Iris pigment epithelial cell (primary cell): ENCODE measurements at places on chromosomes 5 and 9.

DNA sequence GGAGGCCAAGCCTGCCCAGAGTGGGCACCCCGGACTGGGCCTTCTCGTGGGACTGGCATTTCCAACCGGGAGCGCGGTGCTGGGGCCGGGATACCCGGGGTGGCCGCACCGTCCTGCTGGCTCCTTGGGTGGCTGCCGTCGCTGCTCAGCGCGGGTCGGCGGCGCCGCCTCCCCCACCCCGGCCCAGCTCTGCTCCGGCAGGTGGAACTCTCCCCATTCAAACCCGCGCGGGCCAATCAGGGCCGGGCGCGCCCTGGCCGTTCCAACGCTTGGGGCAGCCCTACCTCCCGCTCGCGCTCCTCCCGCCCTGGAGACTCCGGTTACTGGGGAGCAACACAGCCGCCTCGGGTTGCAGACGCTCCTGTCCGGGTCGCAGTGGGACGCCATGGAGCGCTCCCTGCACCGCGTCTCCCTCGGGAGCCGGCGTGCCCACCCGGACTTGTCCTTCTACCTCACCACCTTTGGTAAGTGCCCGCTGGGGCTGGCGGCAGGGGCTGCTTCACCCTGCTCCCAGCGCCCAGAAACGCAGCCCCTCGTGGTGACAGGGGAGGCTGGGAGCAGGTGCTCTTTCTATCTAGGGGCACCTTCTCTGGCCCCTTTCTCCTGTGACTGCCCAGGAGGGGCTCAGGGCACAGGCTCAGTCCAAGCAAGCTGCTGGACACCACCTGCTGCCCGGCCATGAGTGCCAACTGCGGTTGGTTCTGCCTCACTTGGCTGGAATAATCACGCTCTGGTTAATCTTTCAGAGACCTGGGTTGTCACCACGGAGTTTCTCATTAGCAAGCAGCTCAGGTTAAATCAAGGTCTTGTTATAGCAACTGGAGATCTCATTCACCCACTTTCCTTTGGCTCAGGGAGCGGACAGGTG, at the start of gene RGS3:
TSS of gene RGS3 (plus strand) at position 310 of the 868 bp plus-strand sequence. CDS start at position 386, 76 bp downstream.
- peak; percentile 23 for DNase-seq

GRCh38 chr5:58505502-58505901, 14.3 kb downstream of the GAPT start:
- DNase-seq = no peak

- DNase-seq = no peak
Measured at GRCh38 chr5:158471535-158471924, 612.6 kb upstream of the CLINT1 start.

DNA sequence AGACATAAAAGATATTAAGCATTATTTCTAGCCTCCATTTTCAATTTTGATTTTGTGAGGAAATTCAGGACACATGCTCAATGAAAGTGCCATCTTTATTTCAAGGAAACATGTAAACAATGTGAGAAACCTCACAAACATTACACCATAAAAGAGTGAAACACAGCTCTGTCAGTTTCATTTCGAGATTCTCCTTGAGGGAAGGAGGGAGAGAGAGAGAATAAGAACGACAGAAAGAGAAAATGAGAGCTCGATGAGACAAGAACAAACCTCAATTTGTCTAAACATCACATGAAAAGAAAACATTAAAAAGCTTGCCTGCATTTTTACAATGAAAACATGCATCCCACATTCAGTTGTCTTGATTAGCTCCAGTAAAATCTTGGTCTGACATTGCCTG, 553.5 kb upstream of the MEF2C start:
- no peak for DNase-seq

DNA sequence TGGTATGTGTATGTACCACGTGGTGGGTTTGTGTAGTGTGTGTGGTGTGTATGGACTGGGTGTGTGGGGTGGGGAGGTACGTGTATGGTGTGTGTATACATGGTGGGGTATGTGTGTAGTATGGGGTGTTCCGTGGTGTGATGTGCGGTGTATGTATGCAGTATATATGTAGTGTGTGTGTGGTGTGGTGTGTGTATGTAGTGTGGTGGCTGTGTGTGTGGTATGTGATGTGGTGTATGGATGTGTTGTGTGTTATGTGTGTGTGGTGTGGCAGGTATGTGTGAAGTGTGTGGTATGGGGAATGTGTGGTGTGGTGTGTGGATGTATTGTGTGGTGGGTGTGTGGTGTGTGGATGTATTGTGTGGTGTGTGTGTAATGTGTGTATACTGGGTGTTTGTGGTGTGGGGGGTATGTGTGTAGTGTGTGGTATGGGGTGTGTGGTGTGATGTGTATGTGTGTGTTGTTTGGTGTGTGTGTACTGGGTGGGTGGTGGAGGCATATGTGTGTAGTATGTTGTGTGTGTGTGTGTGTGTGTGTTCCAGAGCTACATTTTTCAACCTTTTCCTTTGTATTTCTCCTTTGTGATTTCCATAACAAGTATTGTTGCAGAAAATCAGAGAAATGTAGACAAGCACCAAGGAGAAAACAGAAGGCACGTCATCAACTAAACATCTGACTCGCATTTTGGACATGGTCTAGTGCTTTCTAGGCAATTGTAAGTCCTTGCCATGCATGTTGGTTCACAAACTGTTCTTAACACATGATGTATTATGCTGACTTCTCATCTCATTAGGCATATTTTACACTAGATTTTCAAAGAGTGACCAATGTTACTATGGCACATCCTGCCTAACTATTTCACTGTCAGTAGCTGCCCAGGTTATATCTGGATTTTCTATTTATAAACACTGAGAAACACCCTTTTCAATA, 13.2 kb downstream of the SEMA4D start:
- peak; percentile 6 for DNase-seq

- DNase-seq = peak; percentile 52
Measured at GRCh38 chr9:69421908-69422801, 97.1 kb downstream of the ENTREP1 start.

DNA sequence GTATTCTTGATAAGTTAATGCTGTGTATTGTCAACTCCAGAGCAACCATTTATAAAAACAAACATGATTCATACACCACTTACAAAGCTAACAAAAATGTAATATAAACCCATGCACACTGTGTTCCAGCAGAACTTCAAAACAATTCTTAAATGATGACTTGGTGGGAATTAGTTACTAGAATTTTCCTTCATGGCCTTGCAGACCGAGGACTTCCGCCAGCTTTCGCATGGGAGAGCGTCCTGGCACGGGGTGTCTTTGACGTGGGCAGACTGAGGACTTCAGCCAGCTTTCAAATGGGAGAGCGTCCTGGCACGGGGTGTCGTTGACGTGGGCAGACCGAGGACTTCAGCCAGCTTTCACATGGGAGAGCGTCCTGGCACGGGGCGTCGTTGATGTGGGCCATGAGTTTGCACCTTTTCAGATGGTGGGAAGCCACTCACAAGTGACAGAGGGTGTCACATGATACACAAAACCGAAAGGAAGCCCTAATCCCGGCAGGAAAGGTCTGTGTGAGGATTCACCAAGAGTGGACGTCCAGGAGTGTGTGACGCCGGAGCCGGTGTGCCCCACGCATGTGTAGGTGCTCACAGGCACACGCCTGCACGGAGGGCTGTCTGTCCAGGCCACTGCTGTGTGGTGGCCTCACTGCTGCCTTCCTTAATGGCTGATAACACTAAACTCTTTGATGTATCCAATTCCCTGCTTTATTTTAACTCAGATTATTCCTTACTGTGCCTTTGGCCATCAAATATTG, 211.3 kb upstream of the IRX4 start:
- DNase-seq = peak; percentile 34

GRCh38 chr9:98365781-98366180, 110.3 kb upstream of the TBC1D2 start:
- no peak for DNase-seq

- no peak for DNase-seq
Measured at GRCh38 chr9:112006361-112007020, 109.9 kb downstream of the UGCG start.

- peak; percentile 47 for DNase-seq
Measured at GRCh38 chr9:116269250-116269649, 115.7 kb downstream of the PAPPA start.

- no peak for DNase-seq
Measured at GRCh38 chr9:114989600-114990410, 59.4 kb upstream of the TNFSF8 start.

GRCh38 chr9:90898228-90898627, 96.6 kb downstream of the SYK start:
- peak; percentile 31 for DNase-seq

DNA sequence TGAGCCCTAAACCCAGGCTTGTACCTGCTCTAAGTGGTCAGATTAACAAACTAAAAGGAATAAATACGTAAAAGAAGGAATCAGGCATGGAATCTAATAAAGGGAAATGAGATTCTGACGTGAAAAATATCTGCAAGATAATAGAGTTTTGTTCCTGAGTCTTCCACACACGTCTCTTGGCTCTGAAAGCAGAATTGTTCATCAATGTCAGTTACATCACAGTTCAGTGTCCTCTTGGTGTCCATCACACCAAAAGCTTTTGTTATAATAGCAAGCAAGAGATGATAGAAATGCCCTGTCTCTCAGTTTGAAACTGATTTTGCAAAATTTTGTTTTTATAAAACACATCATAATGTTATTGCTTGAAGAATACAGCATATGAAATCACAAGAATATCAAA, 34.7 kb upstream of the NMUR2 start:
- no peak for DNase-seq

DNA sequence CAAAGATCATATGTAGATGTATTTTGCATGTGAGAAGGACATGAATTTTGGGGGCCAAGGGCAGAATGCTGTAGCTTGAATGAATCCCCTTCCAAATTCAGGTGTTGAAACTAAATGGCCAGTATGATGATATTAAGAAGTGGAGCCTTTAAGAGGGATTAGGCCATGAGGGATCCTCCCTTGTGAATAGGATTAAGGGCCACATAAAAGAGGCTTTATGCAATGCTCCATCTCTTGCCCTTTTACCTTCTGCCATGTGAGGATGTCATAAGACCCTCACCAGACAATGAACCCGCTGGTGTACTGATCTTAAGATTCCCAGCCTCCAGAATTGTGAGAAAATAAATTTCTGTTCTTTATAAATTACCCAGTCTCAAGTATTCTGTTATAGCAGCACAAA, 206.1 kb downstream of the YTHDC2 start:
- no peak for DNase-seq

DNA sequence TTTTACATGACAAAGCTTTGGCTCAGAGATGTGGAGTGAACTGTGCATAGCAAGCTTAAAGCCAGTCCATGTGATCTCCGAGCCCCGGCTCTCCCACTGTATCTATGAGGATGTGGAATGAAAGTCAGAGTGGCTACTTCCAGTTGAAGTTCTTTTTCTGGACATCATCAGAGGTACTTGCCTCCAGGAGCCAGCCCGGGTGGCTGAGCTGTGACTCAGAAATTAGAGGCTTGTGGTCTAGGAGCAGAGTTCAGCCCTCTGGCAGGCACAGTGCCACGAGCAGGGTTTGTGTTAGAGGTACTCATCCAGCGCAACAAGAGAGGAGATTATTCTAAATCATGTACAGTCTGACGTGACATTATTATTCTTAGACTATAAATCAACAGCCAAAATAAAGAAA, 322.5 kb downstream of the CDK5RAP2 start:
- no peak for DNase-seq

- DNase-seq = no peak
Measured at GRCh38 chr9:33437898-33438297, 9.5 kb downstream of the AQP3 start.

DNA sequence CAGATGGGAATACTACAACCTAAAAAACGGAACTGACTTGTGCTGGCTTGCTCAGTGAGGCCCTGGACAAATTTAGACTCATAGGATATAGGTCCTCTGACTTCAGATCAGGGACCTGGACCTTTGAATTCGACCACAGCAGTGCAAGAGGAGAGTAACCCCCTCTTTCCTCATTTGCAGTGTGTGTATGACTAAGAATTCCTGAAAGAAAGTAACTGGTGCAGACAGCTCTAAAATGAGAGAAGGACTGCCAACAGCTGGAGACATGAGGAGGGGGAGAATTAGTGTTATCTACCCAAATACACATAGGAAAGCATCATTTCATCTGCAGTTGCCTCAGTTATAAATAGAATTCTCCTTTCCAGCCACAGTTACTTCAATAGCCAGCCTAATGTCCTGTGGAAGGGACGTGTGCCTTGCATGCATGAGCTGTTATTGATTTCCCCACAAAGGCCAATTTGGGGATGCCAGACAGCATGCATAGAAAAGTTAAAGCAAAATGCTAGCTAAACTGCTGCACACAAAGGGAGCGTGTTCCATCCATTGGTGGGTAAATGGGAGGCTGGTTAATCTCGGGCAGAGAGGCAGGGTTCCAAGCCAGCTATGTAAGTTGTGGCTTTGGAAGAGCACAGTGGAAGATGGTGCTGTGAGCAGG, 442.7 kb downstream of the CDK5RAP2 start:
- no peak for DNase-seq

DNA sequence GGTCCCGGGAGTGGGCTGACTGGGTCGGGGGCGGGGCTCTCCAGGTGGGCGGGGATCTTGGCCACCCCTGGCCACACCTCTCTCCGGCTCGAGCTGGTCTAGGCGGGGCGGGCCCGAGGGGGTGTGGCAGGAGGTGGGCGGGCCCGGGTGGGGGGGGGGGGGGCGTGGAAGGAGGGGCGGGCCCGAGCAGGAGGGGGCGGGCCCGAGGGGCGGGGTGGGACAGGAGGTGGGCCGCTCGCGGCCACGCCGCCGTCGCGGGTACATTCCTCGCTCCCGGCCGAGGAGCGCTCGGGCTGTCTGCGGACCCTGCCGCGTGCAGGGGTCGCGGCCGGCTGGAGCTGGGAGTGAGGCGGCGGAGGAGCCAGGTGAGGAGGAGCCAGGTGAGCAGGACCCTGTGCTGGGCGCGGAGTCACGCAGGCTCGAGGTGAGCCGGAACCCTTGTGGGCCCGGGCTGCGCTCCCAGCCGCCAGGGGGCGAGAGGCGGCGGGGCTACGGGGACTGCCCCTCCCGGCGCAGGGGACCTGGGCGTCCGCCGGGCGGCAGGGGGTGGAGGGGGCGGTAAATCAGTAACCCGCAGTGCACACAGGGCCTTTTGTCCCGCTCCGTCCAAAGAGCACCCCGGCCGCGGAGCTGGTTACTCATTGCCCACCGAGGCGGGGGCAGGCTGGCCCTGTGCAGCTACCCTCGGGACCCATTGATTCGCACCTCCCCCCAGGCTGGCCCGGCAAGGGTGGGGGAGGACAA, at the start of gene FGFR4:
TSS of gene FGFR4 (plus strand) at position 262 of the 744 bp plus-strand sequence. CDS start 2,688 bp downstream, outside the sequence.
- peak; percentile 52 for DNase-seq

GRCh38 chr5:137959488-137959887, 70.2 kb downstream of the PKD2L2 start:
- DNase-seq = no peak

- peak; percentile 39 for DNase-seq
Measured at GRCh38 chr5:96124589-96124988, 162.9 kb upstream of the ELL2 start.

GRCh38 chr5:126120939-126121338, 302.3 kb upstream of the GRAMD2B start:
- no peak for DNase-seq

GRCh38 chr5:110038297-110038997, 348.7 kb downstream of the MAN2A1 start:
- DNase-seq = peak; percentile 7

- no peak for DNase-seq
Measured at GRCh38 chr5:174547814-174548213, 176.6 kb upstream of the MSX2 start.

- no peak for DNase-seq
Measured at GRCh38 chr5:180381428-180381827, 28.3 kb upstream of the GFPT2 start.

- DNase-seq = no peak
Measured at GRCh38 chr9:100190339-100190738, 91.3 kb downstream of the INVS start.

GRCh38 chr5:57119031-57119430, 54.8 kb upstream of the GPBP1 start:
- DNase-seq = no peak
